GM12892 (cell line): ENCODE measurements at places on chromosomes 11 and 22.

GRCh38 chr11:2310073-2310785, 8.4 kb downstream of the TSPAN32 start:
- no peak for DNase-seq

GRCh38 chr22:38824585-38824984, 19.2 kb downstream of the NPTXR start:
- DNase-seq = peak; percentile 63

DNA sequence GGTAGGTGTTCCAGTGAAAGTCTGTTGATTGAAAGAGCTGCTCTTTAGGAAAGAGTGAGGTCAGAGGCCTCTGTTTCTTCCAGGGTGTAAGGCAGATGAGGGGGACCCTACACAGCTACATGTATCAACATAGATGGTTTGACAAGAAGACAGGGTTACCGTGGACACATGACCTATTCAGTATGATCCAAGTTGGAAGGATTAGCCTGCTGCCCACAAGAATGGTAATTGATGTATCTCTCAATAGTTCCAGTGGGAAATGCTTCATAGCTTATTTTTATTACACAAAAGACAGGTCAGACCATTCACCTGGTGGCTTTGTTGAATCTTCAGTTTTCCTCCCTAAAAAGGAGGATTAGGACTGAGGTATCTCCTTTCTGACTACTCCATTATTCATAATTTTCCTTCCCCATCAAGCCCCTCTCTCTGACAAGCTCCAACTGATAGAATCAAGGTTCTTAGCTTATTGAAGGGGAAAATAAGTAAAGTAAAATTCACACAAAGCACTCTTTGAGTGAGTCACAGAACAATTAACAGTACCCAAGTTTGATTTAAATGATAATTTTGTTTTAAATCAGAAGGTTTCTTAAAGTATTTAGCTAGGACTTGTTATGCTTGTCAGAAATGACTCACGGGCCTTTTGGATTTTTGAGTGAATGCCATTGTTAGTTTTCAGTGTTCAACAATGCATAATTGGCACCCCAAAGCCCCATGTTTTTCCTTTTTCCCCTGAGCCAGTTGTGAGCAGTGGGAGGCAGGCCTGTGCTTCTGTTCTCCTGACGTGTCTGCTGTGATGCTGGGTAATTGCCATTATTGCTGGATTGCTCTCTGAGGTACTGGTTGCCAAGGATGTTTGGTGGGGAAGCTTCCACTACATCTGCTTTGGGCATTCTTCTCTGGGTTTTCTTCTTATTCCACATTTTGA, 373.2 kb downstream of the DDX10 start:
- no peak for DNase-seq

- DNase-seq = no peak
Measured at GRCh38 chr22:49435596-49435995, 392.1 kb downstream of the BRD1 start.

GRCh38 chr11:88508759-88509581, 171.4 kb upstream of the CTSC start:
- DNase-seq = no peak

DNA sequence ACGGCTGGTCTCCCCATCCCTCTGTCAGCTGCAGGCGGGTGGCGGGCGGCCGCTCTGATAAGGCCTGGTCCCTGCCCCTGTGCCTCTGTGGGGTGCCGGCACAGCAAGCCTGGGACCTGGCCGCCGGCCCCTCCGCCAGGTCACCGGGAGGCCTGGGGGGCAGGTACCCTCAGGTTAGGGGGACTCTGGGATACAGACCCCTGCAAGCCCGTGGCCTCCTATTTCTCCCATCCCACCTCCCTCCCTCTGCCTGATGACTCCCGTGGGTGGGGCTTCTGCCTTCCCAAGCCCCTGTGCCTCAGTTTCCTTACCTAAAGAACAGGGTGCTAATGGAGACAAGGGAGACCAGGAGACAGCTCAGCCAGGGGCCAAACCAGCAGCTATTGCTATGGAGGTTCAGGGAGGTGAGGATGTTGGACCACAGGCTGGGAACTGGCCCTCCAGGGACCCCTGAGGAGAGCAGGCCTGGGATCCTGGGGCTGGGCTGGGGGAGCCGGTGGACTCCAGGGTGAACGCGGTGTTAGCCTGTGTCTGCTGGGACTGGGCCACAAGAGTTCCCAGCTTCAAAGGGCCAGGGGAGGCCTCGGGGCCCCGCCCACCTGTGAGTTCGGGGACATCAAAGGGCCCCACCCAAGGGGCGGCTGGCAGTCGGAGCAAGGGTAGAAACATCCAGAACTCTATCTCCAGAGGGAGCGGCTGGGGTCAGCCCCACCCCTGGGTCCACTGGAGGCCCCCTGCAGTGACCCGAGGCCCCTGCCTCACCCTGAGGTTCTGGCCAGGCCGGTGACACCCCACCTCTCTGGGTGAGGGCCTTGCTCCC, 32.0 kb upstream of the TH start:
- DNase-seq = peak; percentile 8

DNA sequence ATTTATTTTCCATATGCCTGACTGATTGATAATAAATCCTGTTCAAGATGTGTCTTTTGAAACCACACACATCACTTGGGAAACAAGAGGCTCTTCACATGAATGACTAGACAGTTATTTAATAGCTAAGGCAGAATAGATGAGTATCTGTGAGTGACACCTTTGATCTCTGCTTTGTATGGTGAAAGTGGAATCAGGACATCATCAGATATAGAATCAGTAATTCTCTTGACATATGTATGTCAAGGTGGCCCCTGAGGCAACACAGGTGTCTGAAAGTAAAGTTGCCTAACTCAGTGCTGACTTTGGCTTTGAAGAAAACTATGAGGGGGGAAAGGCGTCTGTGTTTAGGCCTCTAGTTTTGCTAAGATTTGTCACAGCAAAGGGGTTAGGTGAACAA, 11.5 kb upstream of the CASP4 start:
- DNase-seq = no peak

DNA sequence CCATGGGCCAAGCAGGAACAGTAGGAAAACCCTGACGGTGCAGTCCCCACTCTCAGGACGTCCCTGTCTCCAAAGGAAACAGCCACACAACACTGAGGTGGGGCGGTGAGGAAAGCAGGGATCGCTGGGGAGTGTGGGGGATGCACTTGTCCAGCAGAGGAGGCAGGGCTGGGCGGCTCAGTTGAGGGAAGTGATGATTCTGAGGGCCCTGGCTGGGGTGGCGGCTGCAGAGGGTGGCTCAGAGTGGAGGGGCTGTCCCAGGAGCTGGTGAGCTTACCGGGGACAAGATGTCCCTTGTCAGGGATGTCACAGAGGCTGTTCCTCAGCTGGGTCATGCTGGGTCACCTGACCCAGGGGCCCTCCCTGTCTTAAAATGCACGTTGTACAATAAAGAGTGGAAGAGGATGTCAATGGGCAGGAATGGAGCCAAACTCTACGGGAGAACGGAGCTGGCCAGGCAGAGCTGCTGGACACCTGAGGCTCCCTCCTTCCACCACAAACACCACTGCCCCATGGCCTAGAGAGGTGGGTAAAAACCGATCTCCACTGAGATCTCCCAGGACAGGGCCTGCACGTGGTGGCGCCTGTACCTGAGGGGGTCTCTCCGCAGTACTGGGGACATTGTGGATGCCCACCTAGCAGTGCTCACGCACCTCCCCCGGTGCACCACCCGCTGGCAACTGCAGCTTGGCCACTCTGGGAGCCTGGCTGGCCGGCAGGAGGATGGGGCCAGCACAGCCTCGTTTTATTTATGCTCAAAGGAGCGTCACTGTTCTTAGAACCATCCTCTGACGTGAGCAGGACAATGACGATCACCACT, 9.7 kb upstream of the EFCAB6 start:
- no peak for DNase-seq

DNA sequence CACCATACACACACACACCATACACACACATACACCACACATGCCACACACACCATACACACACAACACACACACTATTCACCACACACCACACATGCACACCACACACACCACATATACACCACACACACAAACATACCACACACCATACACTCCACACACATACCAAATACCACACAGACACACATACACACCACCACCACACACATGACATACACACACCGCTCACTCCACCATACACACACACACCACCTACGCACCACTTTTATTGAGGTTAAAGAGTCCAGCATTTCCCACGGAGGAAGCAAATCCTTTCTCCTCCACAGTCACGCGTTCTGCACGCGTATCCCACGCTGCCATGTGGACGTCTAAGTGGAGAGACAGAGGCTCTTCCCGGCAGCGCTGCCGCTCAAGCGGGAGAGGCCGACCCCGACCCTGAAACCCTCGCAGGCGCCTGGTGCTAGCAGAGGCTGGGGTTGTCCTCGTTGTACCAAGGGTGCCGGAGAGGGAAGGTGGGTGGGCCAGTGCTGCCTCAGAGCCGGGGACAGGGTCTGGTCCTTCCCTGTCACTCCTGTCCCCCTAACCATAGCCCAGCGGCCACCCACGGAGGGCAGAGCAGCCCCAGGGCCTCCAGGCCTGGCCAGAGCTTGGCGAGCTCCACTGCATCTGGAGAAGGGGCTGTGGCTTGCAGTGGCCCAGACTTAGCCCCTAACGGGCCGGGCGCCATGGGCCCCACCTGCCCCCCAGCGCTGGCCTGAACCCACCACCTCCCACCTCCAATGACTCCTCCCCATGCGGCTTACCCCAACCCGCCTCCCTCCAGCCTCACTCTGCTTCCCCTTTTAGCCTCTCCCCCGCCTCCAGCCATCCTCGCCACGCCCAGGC, 1495.0 kb downstream of the BRD1 start:
- no peak for DNase-seq

GRCh38 chr22:41746567-41747400, 47.5 kb downstream of the MEI1 start:
- DNase-seq = no peak

- DNase-seq = no peak
Measured at GRCh38 chr22:41445129-41446056, 1.2 kb downstream of the TOB2 start.

DNA sequence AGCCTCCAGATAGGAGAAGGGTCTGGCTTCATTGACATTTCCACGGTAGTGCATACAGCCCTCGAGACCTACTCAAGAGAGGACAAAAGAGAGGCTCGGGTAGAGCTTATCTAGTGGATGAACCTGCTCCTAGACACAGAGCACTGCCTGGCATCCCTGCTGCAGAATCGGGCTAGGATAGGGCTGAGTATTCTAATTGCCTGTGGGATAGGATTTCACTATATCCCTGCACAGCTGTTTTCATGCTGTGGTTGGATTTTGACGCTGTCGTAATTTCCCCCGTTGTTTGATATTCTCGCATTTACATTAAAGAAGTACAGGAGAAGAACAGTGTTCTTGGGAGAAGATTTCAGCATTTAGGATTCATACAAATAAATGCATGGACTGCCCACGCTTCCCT, 107.8 kb downstream of the KIRREL3 start:
- no peak for DNase-seq
